ENCODE measurements at places on chromosomes 4 and X. TPM values are rescaled to one million over a fixed set of nuclear protein-coding genes. Genes with fewer than 3 reads are reported as not detected.

- DNase-seq = no peak
These were observed 44.3 kb downstream of the CNGA1 start for GRCh38 chr4:47972181-47972580.

FAM193A gene
- 30.8 TPM for polyA plus RNA-seq

CXCL1 gene
- polyA plus RNA-seq = 2.1 TPM

DCLK2 gene
- polyA plus RNA-seq = 12.9 TPM

DNA sequence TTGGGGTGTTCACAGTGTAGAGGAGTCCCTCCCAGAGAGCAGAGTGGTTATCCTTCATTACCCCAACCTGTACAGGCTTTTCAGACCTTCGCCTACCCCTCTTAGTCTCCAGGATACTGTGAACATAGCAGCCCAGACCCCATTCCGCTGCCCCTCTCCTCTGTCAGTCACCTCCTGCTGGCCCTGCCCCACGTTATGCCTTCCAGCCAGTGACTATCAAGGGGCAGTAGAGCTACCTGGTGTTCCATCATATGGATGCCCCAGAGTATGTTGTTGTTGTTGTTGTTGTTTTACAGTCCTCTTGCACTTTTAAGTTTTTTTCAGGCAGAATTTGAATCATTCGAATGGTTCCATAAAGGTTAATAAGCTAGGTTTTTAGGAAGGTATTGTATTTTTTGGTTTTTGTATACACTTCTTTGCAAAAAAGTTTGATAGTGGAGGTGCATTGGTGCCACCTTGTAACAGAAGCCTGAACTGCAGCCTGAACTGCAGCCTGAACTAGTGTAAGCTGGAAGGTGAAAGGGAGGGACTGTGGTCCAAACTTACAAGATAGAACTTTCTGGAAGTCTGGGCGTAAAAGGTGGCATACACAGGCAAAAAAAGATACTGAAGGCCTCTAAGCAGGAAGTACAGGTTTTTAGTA, 101.4 kb upstream of the RAB40AL start:
- DNase-seq = no peak

GRCh38 chrX:66994729-66995128, 355.9 kb upstream of the EDA2R start:
- DNase-seq = no peak

- peak; percentile 16 for DNase-seq
These were observed 253.4 kb downstream of the EPHA5 start for GRCh38 chr4:65416891-65417290.

S100G gene
- not detected for polyA plus RNA-seq

GRCh38 chr4:100059467-100059866, 109.4 kb upstream of the H2AZ1 start:
- DNase-seq = no peak

- no peak for DNase-seq
These were observed 419.6 kb upstream of the RASGEF1B start for GRCh38 chr4:81891005-81891996.

DNA sequence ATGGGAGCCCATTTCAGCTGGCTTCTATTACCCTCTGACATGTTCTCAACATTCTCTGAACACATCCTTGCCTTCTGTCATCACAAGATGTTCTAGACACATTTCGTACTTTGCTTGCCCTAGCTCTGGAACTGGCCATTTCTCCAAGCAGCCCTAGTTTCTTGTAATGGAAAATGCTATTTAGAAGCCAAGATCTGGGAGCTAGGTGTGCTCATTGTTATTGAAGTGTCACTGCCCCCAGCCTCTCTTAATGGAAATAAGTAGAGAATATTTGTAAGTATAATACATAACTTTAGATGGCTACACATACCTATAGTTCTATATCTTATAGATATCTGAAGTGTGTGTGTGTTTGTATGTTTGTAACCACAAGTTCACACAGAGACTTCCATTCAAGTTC, 6.9 kb downstream of the MRFAP1L1 start:
- no peak for DNase-seq

LEF1 gene
- polyA plus RNA-seq = 30.5 TPM

SLC7A11 gene
- 0.92 TPM for polyA plus RNA-seq

Measured in left lung (tissue), 14 donors.